ENCODE measurements at places on chromosomes 3 and 15. TPM values are rescaled to one million over a fixed set of nuclear protein-coding genes. Genes with fewer than 3 reads are reported as not detected.

The CLDN18 gene
- total RNA-seq = not detected

The TICRR gene
- 13.7 TPM for total RNA-seq

The WDR93 gene
- 0.15 TPM for total RNA-seq

The PGBD4 gene
- total RNA-seq = 1.2 TPM

The CCR3 gene
- not detected for total RNA-seq

Measured in A549 treated with RU486 at 1 μM for 4 hours (cell line).